CD4-positive, alpha-beta T cell treated with Interferon alpha-2 for 1 hour (primary cell): ENCODE measurements at places on chromosomes 11 and 22.

GRCh38 chr11:29243616-29244015 lies 773.2 kb downstream of the KCNA4 start:
- DNase-seq = no peak

DNA sequence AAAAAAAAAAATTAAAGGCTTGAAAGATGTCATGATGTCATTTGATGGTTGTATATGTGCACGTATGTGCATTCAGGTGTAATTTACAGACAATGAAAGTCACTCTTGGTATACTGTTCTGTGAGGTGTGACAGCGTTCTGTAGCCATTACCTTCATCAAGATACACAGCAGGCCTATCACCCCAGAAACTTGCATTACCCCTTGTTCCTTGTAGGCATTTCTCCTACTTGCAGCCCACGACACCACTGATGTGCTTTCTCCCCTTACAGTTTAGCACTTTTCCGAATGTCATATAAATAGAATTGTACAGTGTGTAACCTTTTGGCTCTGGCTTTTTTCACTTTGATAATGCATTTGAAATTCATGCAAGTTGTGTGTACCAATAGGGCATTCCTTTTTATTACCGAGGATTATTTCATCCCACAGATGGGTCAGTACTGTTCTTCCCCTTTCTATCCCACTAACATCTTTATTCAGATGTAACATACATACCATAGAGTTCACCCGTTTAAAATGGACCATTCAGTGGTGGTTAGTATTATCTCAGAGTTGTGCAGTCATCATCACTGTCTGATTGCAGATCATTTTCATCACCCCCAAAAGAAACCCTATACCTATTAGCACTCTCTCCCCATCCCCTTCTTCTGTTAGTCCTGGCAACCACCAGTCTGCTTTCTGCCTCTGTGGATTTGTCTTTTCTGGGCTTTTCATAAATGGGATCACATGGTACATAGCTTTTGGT lies 30.3 kb downstream of the BCR start:
- no peak for DNase-seq

GRCh38 chr11:118111019-118111743 lies 24.4 kb upstream of the SMIM35 start:
- DNase-seq = no peak

DNA sequence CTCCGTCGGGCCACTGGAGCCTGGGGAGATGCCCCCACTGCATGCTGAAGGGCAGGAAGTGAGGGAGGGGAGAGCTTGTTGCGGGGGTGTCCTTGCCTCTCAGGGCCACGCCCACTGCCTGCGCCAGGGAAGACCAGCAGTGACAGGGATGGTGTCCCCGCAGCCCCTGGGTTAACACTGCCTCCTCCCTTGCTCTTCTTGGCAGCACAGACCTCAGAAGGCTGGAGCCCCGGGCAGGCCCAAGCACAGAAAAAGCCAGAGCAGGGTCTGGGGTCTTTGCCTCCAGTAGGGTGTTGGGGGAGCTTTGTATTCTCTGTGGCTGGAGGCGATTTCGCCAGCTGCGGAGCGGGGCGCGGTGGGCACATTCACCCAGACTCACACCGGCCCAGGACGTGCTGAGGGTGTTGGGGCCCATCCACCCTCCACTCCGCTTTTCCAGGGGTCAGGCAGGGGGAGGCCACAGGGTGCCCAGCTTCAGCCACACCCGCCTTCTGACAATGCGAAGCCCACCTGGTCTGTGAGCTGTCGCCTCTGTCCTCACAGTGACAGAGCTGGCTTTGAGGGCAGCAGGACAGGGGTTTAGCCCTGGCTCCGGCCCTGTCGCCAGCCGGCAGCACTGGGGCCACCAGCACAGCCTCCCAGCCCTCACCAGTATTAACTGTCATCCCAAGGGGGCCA lies 83.7 kb downstream of the CDKN1C start:
- no peak for DNase-seq

DNA sequence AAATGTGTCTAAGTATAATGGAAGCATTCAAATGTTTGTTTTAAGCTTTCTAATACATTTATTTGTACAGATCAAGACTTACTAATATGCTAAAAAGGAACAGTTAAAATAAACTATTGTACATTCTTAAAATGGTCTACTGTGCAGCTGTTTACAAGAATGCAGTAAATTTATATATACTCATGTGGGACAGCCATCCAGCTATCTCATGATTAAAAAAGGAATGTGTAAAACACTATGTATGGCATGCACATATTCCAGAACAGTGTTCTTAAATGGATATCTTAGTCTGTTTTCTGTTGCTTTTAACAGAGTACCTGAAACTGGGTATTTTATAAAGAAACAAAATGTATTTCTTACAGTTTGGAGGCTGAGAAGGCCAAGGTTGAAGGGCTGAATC lies 30.2 kb upstream of the CSTF3 start:
- no peak for DNase-seq

- DNase-seq = no peak
These were observed 37.9 kb upstream of the OR8B8 start for GRCh38 chr11:124483422-124483821.

DNA sequence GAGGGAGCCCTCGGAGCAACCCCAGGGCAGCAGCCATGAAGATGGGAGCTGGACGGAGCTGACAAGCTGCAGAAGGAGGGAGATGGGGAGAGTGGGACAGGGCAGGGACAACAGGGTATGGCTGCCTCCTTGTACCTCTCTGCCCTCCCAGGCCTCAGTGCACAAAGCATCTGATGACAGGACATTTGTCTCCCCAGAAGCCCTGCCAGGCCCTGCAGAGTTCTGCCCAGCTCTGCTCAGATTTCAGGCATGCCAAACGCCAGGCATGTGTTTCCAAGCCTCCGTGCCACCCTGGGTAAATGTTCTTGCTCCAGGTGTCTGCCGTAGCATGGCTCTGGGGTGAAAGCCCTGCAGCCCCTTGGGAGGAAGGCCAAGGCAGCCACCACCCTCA lies 1.1 kb upstream of the IFITM10 start:
- no peak for DNase-seq

- DNase-seq = no peak
These were observed 5.1 kb downstream of the PARVA start for GRCh38 chr11:12382451-12382850.

DNA sequence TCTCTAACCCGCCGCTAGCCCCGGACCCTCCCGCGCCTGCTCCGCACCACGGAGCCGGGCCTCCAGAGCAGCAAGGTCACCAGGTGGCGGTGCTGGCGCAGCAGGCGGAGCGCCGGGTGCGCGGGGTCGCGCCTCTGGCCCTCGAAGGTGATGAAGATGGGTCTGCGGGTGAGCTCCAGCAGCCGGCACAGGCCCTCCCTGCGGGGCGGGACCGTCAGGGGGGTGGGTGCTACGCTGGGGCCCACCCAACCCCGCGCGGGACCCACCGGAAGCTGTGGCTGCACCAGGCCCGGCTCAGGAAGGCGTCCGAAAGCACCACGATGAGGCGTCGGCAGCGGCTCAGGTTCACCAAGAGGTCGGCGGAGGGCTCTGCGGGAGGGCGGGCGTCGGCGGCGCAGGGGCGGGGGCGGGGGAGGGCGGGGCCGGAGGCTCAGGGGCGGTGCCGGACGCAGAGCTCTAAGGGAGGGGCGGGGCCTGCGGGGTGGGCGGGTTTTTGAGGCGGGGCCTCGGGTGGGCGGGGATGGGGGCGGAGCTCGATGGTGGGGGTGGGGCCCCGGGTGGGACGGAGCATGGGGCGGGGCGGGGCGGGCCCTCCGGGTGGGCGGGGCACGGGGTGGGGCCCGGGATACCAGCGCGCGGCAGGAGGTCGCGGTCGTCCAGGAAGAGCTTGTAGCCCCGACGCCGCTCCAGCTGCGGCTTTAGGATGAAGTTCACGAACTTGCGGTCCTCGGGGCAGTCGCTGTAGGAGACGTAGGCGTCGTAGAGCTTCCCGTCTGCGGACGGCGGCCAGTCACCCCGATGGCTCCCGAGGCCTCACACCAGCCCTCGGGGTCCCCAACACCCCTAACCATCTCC lies 7.8 kb downstream of the SIGIRR start:
- peak; percentile 96 for DNase-seq

- DNase-seq = no peak
These were observed 216.6 kb upstream of the NARS2 start for GRCh38 chr11:78791254-78791653.

GRCh38 chr11:125624756-125625213 lies at the start of gene CHEK1:
Gene CHEK1 (plus strand): TSS chr11:125625163. CDS start chr11:125626769, 1,606 bp downstream.
- DNase-seq = no peak

DNA sequence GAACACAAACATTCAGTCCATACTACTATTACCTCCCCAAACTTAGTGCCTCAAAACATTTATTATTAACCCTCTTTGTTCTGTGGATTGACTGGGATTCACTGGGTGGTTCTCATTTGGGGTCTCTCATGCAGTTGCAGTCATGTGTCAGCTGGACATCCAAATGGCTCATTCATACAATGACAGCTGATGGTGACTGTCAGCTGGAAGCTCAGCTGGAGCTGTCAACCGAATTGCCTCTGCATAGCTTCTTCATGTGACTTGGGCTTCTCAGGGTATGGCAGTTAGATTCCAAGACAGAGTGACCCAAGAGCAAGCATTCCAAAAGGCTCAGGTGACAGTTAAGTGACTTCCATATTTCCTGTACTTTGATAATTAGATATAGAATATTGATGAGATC lies 85.2 kb downstream of the CCDC34 start:
- DNase-seq = no peak

- DNase-seq = no peak
These were observed 26.1 kb upstream of the OR8I2 start for GRCh38 chr11:56066980-56067379.

DNA sequence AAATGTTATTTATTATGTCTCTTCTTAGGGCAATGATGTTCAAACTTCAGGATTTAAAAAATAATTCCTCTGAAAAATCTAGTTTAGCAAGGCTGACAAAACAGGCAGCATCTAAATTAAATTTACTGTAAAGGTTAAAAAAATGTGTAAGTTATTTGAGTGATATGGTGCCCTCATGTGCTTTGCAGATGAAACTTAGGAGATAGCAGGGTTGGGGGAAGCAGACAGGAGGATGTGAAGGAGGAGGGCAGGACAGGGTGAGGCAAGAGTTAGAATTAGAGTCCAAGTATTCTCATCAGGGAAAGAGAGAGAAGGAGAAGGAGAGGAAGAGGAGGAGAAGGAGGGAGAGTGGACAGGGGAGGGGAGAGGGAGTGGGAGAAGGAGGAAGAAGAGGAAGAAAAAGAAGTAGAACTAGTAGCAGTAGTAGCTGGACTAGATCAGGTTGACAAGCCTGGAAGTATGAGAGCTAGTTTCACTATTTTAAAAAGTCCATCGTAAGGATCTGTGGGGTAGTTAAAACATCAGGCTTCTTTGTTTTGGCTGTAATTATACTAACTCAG lies 141.2 kb upstream of the SESN3 start:
- DNase-seq = no peak

DNA sequence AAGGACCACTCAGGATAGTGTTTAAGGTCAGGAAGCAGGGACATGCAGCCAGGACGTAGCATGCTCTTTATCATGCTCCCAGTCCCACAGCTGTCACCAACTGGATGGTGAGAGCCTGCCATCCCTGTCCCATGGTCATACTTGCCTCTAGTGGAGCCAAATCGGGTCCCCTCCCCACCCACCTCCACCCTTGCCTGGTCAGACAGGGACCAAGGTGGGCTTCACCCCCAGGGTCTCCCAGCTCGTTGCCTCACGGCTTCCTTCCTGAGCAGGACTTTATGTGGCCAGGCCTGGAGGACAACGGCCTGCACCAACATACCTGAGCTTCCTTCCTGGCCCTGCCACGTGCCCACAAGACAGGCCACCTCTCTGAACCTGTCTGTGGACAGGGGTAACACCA lies 19.8 kb downstream of the A4GALT start:
- DNase-seq = no peak

- no peak for DNase-seq
These were observed 331.8 kb upstream of the SYN3 start for GRCh38 chr22:33389936-33390335.

DNA sequence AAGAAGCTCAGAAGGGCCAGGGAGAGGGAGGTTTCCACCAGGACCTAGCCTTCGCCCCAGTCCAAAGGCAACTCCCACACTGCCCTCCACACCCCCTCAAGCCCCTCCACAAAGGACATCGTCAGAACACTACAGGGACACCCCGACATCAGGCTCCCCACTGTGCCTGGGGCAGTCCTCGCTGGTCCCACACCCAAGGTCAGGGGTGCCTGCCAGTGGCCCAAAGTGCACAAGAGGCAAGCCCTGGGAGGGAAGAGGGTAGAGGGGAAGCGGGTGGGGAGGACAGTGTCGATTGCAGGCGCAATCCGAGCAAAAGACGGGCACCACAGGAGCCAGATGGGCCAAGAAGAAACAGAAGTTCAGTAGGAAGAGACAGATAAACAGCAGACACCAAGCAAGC lies 35.6 kb upstream of the JAM3 start:
- no peak for DNase-seq

GRCh38 chr11:35112056-35112845 lies 26.7 kb upstream of the CD44 start:
- DNase-seq = no peak

- no peak for DNase-seq
These were observed 133.1 kb upstream of the TBCEL start for GRCh38 chr11:120890609-120891320.

DNA sequence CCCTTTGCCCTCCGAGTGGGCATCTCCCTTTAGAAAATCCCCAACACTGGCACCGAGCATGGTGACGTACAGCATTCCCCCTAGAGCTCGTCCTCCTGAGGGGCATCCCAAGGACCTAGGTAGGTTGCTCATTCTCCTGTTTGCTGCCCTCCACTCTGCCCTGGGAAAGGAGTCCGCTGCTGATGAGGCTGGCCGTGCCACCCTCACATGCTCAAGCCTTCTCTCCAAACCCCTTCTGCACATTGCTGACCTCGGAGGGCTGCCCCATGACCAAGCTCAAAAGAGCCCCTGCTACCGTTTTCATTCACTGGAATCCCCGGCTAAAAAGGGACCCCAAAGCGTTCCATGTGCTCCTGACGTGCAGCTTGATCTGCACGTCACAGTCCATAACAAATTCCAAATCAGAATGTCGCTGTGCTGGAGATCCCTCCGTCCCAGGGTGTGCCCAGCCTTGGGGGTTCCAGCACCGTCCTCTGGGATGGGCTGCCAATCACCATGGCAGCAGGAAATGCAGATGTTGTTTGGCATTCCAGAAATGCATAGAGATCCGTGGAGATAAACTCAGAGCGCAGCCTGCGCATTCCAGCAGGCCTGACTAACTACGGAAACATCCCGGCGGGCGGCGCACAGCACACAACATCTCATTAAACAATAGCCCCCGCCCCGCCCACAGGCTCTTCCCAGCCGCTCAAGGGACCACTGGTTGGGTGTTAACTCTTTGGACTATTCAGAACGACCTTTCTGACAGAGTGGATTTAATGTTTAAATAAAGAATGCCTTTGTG lies 26.3 kb upstream of the GNB1L start:
- no peak for DNase-seq

GRCh38 chr11:57095417-57095816 lies 86.3 kb upstream of the LRRC55 start:
- no peak for DNase-seq

DNA sequence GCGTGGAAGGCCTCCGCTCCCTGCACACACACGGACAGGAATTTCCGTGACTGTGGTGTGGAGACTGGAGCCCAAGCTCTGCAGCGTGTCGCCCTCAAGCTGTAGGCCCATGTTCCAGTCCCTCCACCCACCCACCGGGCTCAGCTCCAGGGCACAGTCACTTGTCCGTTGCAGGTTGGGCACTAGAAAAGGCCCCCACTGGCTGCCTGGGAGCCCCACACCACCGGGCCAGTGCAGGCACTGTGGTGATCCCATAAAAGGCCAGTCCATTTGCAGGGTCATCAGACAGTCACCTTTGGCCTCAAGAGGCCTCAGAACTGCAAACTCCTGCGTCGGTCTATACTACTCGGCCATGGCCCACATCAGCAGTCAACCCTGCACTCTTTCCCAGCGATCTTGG lies 16.3 kb downstream of the RAB36 start:
- DNase-seq = no peak
